Occipital lobe (tissue), 3 donors: ENCODE measurements at places on chromosomes 7 and 10.

- no peak for DNase-seq
These were observed 33.9 kb downstream of the BNIP3 start for GRCh38 chr10:131947631-131948347.

- no peak for DNase-seq
These were observed at the start of gene FAM180A for GRCh38 chr7:135748770-135749169. FAM180A (minus strand) TSS chr7:135748813; CDS start chr7:135748580, 233 bp downstream.

- no peak for DNase-seq
These were observed 159.4 kb upstream of the AHR start for GRCh38 chr7:17139081-17139480.

DNA sequence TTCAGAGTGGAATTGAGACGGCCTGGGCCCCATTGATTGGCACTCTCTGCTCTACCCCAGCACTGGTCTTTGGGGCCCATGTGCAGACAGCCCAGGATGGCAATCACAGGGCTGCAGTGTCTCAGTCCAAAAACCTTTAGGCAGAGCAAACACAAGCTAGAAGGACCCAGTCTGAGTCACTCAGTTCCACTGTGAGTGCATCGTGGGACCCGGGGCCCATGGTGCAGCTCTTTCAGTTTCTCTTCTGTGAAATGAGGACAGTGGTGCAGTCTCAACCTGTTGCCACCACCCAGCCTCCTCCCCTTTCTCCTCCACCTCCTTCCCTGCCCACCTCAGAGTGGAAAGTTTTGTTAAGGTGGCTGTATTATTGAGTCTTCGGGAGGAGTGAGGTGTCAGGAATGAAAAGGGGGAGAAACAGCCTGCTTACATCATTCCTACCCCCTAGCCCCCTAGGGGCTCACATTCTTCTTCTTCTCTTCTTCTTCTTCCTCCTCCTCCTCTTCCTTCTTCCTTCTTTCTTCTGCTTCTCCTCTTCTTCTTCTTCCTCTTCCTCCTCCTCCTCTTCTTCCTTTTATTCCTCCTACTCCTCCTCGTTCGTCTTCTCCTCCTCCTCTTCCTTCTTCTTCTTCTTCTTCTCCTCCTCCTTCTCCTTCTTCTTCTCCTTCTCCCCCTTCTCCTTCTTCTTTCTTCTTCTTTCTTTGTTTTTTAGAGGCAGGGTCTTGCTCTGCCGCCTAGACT lies 19.5 kb upstream of the CARD11 start:
- DNase-seq = no peak

GRCh38 chr7:117508676-117509075 lies 28.9 kb downstream of the CFTR start:
- no peak for DNase-seq

- no peak for DNase-seq
These were observed 112.4 kb downstream of the SMURF1 start for GRCh38 chr7:99031496-99031895.

DNA sequence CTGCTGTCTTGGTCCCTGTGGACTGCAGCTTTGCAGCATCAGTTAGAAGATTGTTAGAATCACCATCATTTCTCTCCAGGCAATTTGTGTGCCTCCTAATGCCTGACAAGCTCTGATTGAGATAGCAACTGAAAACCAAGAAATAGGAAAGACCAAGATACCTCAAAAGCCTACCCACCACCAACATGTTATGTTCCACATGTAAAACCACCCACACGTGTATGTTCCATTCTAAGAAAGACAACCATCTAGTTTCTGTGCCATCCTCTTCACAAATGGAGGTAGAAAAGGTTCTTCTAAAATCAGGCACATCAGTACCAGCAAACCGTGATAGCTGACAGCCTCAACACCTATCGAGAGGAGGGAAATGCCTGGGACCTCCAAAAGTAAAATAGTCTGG lies 46.9 kb downstream of the TASOR2 start:
- no peak for DNase-seq

- DNase-seq = no peak
These were observed 25.9 kb upstream of the GNA12 start for GRCh38 chr7:2869981-2870380.

- no peak for DNase-seq
These were observed 149.5 kb downstream of the ARHGAP21 start for GRCh38 chr10:24574161-24574560.

GRCh38 chr10:4312051-4312835 lies 513.8 kb upstream of the AKR1E2 start:
- no peak for DNase-seq

- DNase-seq = no peak
These were observed 464 bp downstream of the DENND2A start for GRCh38 chr7:140640060-140640637.

DNA sequence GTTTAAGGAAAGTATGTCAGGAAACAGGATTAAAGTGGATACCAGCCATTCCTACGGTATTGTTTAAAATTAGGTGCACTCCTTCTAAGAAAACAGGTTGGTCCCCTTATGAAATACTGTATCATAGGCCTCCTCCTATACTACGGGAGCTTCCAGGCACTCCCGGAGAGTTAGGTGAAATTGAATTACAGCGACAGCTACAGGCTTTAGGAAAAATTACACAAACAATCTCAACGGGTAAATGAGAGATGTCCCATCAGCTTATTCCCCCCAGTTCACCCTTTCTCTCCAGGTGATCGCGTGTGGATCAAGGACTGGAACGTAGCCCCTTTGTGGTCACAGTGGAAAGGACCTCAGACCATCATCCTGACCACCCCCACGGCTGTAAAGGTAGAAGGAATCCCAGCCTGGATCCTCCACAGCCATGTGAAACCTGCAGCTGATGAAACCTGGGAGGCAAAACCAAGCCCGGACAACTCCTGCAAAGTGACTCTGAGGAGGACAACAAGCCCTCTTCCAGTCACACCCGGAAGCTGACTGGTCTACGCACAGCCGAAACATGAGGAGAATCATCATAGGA lies 25.1 kb upstream of the GHITM start:
- no peak for DNase-seq

- DNase-seq = no peak
These were observed 2.0 kb downstream of the SRI start for GRCh38 chr7:88217675-88218428.

- DNase-seq = peak; percentile 15
These were observed 37.6 kb downstream of the FHIP2A start for GRCh38 chr10:114859222-114859621.

DNA sequence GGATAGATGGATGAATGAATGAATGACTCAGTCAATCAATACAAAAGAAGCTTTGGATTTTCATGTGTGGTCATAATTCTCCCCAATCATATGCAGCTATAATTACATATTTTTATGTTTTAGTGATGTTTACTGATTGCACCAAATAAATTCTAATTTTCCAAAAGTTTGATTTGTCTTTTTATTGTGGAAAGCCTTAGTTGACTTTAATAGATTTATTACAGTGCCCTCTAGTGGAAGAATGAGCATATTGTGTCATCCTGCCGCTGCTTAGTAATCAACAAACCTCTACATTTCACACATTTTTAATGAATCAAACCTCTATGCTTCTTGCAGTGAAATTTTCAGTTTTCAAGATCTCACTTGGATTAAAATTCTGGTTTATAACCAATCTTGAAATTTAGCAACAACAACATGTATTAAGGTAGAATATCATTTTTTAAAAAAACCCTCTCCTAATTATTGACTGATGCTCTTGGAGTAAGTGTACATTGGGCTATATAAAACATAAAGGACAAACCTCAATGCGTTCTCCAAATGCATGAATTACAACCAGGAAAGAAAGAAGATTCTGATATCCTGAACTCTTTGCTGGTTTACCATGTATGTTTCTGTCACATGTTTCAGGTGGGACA lies 55.6 kb upstream of the PNLIP start:
- DNase-seq = no peak

- no peak for DNase-seq
These were observed 4.1 kb downstream of the CPA1 start for GRCh38 chr7:130384371-130384801.

DNA sequence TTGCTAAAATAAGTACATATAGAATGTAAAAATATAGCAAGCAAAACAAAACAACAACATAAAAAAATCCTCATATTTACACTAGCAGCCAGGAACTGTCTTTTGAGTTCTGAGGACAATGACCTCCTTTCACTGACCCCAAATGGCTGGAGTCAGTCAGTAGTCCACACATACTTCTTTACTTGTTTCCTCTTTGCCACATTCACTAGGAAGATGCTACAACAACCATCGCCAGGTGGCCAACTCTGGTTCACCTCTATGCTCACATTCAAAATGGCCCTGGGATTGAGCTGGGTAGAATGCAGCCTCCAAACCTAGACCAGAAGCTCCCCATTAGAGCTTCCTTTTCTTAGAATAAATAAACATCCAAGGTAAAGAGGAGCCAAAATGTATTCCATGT lies 356.2 kb downstream of the PLXNA4 start:
- DNase-seq = no peak

DNA sequence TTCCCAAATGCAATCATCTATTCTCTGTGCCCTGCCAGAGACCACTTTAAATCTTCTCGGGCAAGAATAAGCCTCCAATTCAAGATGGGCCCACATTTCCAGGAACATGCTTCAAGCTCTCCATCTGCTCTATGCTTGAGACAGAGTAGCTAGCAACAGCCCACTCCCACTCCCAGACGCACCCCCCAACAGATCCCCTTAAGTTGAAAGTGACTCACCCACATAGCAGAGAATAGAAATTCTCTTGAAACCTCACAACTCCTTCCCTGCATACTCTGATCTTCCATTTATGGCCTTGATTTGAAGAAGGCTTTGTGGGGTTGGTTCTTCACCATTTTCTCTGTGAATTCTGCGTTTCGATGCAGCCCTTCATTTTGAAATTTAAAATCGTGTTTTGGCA lies 604.0 kb downstream of the INHBA start:
- no peak for DNase-seq

DNA sequence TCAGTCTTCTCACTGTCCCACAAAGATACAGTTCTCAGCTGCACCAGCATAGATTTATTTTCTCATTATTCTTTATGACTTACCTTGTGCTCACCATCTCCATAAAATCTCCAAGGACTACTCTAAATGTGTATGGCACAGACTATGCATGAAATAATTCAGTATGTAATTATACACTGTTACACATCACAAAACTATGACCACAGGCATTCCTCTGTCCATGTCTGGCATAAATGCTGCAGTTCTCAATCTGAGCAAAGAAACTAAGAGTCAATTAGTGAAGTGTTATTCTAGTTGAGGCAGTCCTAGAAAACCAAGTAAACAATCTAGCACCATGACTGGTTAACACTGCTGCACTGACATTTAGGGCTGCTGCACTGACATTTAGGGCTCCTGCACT lies 2.7 kb downstream of the CYCS start:
- DNase-seq = no peak

DNA sequence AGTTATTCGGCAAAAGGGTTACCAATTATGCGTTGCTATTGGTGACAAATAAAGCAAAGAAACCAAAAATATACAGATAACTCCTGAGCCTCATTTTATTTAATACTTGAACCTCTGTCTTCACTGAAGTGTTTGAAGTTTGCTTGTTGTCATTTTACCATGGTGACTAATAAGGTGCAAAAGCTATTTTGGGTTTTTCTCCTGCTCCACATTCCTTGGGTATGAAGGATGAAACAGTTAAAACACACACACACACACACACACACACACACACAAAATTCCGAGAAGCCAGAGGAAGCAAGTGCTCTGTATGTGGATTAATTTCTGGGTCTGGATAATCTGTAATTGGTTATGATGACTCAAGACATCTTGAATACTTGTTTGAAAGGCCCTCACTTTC lies 246.5 kb downstream of the COBL start:
- DNase-seq = no peak

DNA sequence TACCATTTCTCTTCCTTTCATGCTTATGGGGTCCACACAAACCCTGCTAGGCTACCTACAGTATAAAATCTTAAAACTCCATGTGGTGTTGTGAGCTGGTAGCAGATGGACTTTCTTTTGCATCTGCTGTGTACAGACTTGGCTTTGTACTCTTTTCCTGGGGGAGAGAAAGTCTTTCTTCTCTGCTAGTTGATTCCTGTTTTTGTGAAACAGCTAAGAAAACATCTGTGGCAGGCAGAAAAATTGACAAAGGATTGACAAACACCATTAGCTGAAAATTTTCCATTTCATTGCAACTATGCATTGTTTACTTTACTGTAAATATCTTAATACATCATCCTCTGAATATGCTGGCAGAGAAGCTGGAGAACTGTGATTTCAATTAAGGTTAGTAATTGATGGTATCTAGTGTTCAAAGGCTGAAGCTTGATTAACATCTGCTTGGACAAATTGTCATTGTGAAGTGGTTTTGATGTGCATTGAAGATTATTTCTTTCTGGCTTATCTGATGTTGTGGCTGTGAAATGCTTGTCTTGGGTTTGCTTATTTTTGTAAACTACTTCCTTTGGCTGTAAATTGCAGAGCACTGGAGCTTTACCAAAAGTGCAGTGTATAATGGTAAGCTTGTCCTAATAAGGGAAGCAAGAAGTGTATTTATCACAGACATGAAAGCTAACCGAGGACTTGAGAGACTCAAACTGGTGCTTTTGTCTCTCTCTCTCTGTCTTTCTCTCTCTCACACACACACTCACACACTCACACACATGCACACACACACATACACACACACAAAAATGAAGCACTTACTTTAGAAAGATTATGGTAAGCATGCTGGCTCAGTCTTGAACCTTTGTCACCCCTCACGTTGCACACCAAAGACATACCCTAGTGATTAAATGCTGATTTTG lies at the start of gene FOXP2:
TSS of gene FOXP2 (plus strand) at position 660 of the 908 bp plus-strand sequence. CDS start 11,697 bp downstream, outside the sequence.
- DNase-seq = no peak

DNA sequence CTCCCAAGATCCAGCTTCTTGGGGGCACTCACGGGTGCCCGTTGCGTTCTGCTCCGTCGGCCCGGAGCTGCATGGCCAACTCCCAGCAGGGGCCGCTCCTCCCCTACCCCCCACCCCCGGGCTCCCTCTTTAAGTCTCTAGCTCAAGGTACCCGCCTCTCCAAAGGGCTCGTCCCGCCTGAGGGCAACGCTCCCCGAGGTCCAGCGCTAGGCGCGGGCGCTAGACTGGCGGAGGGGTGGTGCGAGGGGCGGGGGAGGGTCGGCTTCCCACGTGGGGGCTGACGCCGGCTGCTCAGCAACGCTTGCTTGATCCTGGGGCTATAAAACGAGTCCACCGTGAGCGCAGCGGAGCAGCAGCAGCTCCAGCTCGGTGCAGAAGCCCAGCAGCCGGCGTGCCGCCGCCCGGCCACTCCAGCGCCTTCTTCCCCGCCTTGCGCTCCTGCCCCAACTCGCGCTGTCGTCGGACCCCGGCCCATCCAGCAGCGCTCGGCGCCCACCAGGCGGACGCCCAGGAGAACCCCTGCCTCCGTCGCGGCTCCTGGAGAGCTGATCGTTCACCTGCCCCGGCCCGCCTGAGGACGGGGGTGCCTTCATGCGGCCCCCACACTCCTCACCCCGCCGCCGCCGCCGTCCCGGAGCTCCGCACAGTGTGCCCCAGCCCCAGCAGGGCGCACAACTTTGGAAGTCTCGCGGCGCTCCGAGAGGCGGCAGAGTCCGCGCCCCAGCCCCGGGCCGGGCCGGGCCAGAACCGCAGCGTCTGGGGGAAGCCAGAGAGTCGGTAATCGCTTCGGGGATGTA lies at the start of gene ADRA2A:
TSS of gene ADRA2A (plus strand) at position 348 of the 797 bp plus-strand sequence. CDS start 968 bp downstream, outside the sequence.
- peak; percentile 31 for DNase-seq
